ENCODE measurements at places on chromosomes 2 and 18.
A peak's percentile ranks its signal among the peaks of the same experiment; 100 is the strongest.

- DNase-seq: no peak
Observed at GRCh38 chr2:241813644-241814392, 4.8 kb downstream of the NEU4 start.

DNA sequence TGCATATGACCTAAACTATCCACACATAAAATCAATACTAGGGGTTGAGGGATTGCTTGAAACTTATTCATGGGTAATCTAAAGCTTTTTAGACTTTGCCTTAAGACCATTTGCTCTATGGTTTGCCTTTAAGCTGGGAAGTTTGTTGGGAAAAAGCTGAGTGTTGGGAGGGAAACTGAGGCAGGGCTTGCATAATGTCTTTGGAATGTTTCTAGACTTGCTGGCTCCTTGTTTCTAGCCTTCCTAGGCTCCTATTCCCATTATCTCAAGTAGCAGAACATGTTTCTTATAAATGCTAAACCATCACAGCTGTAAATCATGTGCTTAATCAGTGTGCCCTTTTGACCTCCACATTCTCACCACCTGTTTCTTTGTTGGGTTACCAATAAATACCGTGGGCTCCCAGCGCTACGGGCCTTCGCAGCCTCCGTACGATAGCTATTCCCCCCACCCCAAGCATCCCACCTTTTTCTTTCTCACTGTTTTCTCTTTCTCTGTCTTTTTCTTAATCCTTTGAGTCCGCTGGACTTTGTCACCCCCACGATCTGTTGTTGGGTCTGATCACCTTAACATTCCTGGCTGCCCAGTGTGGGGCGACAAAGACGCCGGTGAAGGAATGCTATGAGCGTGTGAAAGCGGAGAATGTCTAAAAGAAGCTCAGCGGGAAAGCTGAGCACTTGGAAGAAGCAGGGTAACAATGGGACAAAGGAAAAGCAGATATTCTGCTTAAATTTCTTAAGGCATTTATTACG lies 49.4 kb upstream of the CWC22 start:
- DNase-seq: peak; percentile 11

DNA sequence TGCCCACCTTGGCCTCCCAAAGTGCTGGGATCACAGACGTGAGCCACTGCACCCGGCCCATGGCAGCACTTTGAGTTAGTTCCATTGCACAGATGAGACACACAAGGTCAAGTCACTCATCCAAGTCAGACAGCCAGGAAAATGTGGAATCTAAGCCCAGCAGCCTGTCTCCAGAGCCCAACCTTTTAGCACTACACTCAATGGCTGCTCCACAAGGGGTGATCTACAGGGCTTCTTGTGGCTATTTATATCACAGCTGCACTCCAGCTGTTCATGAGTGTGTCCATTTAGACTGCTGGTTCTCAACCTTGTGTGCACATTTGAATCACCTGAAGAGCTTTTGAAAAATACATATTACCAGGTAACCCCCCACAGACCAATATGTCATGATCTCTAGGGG lies 72.9 kb upstream of the RPL31 start:
- no peak for DNase-seq

DNA sequence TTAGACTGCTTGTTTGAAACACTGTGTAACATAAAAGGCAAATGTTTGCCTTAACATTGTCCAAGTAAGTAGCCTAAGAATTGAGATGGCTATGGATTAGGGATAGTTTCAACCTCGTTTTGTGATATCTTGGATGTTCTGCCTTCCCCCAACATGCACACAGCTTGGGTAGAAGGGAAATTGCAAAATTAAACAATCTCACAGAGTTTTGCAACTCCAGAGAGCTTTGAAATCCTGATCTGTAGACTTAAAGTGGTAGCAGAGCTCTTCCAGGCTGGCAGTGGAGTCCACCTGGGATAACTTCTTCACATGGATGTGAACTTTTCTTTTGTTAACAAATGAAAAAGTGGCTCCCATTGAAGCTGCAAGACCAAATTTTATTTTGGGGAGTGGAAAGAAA lies 59.6 kb downstream of the CHRNA1 start:
- DNase-seq: no peak

DNA sequence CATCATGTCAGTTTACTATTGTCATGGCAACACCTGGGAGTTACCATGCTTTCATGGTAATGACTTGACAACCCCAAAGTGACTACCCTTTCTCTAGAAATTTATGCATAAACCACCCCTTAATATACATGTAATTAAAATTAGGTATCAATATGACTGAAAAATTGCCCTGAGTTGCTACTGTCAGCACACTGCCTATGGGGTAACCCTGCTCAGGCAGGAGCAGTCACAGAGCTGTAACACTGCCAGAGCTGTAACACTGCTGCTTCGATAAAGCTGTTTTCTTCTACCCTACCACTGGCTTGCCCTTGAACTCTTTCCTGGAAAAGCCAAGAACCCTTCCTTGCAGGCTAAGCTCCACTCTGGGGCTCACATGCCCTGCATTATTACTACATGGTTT lies 95.5 kb upstream of the SYT4 start:
- DNase-seq: no peak
